Fibroblast of mammary gland (primary cell): ENCODE measurements at places on chromosomes 11 and 22.

DNA sequence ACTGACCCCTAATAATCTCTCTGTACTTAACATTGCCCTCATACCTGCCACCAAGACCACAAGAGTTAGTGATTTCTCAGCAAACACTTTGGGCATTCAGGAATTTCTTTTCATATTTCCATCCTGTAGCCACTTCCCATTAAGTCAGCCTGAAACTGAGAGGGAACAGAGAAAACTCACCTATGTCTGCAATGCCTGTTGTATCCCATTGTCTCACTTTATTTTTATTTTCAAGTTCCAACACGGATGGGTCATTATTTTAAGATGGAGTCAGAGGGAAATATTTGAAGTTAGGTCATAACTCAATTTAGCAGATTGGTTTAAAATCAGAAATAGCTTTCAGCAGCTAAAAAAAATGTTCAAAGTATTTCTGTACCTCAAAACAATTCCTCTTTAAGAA, 937.8 kb upstream of the CHORDC1 start:
- no peak for DNase-seq

- DNase-seq = peak; percentile 64
Observed at GRCh38 chr11:106159836-106160235, 82.4 kb downstream of the AASDHPPT start.

- DNase-seq = no peak
Observed at GRCh38 chr11:73693899-73694525, 47.6 kb downstream of the PLEKHB1 start.

DNA sequence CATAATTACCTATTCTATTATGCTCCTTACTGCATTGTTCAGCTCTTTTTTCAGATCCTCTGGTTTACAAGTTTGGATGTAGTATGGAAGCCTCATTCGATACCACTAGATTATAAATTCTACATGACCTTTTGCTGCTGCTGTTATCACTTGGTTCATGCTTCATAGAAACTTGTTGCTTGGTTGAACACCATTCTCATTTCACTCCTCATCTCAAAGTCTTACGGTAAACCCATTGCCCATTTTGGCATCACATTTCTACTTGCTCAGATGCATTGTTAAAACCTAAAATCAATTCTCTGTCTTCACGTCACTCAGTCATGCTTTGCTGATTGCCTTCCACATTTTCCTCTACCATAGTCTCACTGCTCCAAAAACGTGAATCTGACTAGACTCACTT, 155.5 kb upstream of the DDI1 start:
- DNase-seq = no peak

GRCh38 chr22:24335496-24335895, 64.9 kb downstream of the SPECC1L start:
- peak; percentile 32 for DNase-seq
